ENCODE measurements at places on chromosomes 4 and X. TPM values are rescaled to one million over a fixed set of nuclear protein-coding genes. Genes with fewer than 3 reads are reported as not detected.

NLGN4X gene
- 0.04 TPM for total RNA-seq

GPR82 gene
- total RNA-seq, result not detected

LPAR4 gene
- total RNA-seq, result not detected

SNCA gene
- 0.29 TPM for total RNA-seq

AADAT gene
- total RNA-seq, result 9.6 TPM

CFAP47 gene
- total RNA-seq, result not detected

PPP1R2C gene
- not detected for total RNA-seq

KLHL13 gene
- total RNA-seq, result 0.28 TPM

APLN gene
- 0.72 TPM for total RNA-seq

LRIT3 gene
- total RNA-seq, result 0.03 TPM

F11 gene
- total RNA-seq, result not detected

NUDT11 gene
- 3.0 TPM for total RNA-seq

PF4V1 gene
- total RNA-seq, result not detected

NLRP2B gene
- total RNA-seq, result not detected

Measured in A549 treated with dexamethasone at 1 μM for 4 hours (cell line).